Inflammatory macrophage treated with lipopolysaccharide for 4 hours (primary cell): ENCODE measurements at places on chromosomes 12 and 14.

GRCh38 chr14:35573911-35574310, 39.9 kb downstream of the INSM2 start:
- no peak for DNase-seq

DNA sequence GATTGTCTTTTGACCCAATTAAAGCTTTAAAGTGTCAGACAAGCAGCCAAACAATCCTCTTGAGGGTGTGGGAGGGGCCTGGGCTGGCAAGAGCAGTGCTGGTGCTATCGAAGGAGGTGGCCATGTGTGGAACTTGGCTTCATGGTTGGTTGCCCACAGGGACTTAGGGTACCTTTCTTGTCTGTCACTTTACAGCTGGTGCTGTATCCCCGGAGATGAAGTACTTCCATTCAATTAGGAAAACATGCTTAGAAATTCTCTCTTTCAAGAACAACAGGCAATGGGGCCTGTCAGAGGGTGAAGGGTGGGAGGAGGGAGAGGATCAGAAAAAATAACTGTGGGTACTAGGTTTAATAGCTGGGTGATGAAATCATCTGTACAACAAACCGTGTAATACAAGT, 86.5 kb downstream of the DAAM1 start:
- no peak for DNase-seq

DNA sequence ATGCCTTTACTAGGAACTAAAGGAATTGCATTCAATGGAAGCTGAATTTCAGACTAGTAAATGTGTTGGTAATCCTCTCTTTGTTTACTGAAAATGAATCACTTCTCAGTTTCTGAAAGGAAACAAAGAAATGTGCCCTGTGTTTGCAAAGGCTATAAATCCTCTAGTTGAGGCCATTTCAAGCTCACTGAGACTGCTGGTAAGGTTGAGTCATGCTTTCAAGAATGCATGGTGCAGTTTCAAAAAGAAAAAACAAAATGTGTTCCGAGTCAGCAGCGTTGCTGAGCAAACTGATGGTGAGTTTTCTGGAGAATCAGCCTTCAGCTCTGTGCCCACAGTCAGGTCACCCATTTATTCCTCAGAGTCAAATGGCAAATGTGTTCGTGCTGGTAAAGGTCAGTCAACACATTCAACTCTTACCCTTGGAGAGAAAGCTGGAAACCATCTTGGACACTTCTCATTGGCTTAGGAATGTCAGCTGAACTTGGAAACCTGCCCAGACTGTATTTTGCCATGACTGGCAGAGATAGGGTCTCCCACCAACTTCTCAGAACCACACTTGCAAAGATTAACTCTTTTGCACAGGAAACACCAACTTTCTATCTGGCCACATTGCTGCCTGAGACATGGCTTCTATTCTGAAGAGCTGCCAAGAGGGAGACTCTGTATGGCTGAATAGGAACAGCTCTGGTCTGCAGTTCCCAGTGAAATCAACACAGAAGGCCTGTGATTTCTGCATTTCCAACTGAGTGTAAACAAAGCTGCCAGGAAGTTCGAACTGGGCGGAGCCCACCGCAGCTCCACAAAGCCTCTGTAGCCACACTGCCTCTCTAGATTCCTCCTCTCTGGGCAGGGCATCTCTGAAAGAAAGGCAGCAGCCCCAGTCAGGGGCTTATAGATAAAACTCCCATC, 484.4 kb downstream of the ATP23 start:
- DNase-seq: no peak

DNA sequence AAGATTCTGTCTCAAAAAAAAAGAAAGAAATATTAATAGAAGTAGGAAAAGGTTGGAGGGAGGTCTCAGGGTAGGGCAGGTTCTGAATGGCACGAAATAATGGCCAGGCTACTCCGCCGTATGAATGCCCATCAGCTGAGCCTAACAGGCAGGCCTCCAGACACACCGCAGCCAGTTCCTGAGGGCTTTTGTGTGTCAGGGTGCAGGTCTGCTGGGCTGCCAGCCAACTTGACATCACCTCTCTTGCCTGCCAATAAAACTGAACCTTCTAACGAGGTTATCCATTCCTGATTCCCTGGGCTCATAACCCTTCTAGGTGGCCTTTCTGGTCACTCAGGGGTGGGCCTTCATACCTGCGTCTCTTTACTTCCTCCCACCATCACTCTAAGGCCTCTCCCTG, 3.0 kb downstream of the IFI27 start:
- no peak for DNase-seq

DNA sequence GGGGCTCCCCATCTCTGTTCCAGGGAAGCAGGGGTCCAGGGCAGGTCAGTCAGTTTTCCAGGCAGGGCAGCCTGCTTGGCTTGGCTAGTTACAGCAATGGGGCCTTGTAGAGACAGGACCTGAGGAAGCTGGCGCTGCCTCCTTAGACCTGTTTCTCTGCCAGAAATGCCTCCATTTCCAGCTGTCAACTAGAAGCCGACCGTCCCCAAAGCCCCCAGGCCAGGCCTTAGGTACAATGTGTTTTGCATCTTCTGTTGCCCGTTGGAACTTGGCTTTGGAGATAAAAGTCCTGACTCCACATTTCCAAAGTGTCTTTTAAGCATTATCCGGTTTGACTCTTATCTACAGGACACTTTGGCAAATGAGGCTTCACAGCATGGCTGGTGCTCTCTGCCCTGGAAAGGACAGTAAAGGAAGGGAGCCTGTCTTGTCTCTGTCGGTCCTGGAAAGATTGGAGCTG, 42.6 kb downstream of the KRT80 start:
- no peak for DNase-seq

DNA sequence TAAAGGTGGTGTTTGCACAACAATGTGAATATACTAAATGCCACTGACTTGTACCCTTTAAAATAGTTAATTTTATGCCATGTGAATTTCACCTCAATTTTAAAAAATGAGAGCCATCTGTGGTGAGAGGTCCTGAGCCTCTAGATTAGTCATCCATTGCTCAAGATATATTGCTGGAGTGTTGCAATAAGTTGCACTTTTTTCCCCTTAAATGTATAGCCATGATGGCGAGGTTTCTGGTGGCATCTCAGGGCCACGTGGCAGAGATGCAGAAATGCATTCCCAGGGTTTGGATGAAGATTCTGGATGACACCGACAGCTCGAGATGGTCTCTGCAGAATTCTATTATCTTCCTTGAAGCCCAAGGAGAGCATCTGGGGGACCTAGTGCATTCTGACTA, 153.7 kb downstream of the AACS start:
- peak; percentile 40 for DNase-seq

- DNase-seq: peak; percentile 37
These were observed 216.5 kb downstream of the PHLDA1 start for GRCh38 chr12:75814851-75815754.

DNA sequence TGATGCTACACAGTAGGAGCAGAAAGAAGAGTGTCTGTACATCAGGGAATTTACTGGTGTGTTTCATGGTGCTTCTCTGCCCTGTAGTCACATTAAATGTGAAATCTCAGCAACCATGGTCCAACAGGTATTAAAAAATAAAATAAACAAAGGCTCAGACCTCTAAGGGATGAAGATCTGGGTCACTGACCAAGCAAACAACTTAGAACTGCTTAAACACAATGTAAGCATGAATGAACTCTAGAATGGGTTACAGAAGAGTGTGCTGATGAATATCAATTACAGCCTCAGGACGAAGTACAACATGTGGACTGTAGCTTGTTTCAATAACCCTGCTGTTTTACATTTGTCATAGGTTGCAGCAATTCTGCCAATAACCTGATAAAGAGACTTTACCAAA, 47.4 kb downstream of the SLC35F4 start:
- DNase-seq: no peak
